Stimulated activated CD8-positive, alpha-beta memory T cell treated with anti-CD3 and anti-CD28 coated beads, Interleukin-7, amount 100 ng/mL, for 24 hours (primary cell): ENCODE measurements at places on chromosomes 7 and 10.

- DNase-seq = no peak
Observed at GRCh38 chr7:80634505-80634904, 3.9 kb upstream of the CD36 start.

DNA sequence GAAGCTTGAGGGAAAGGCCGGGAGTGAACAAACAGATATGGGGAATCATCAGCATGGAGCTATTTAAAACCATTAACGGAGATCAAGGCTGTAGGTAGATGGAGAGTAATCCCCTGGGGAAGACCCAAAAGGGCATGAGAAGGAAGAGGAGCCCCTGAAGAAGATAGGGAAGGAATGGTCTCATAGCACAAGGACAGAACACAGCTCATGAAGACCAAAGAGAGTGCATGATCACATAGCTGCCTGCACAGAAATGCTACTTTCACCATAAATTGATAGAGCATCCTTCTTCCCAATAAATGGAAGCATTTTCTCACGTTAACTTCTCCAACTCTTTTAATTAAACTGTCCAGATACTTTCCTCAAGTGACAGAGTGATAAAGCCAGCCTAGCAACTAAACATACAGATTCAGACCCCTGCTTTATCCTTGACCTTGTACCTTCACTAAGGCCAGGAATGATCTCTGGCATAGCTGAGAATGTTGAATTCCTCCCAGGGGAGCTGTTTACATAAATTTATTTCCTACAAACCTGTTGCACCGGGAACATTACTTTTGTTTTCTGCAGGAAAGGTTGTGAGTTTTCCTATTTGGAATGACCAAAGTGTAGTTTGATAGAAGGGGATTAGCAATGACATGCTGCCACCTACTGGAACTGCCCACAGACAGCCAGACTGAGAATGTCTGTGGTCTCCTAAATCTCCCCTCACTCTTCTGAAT, 110.8 kb upstream of the LRGUK start:
- no peak for DNase-seq

GRCh38 chr7:151850491-151851124, 26.3 kb downstream of the PRKAG2 start:
- no peak for DNase-seq

GRCh38 chr10:112912410-112912928, 37.6 kb upstream of the TCF7L2 start:
- DNase-seq = no peak

DNA sequence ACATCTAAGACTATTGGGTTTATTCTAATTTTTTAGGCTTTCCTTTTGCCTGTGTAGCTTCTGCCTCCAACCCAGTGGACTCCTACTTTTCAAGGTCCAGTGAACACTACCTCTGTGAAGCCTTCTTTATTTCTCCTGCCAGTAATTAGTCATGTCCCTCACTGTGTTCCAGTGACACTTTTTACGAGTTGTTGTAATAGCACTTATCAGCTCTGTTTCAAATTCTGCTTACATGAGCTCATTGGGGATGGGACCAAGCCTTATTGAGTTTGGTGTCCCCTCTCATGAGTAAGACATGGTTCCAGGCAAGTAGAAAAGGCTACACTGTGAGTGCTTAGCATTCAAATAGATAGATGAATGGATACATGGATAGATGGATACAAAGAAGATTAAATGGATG, 184.6 kb downstream of the HIBADH start:
- no peak for DNase-seq
